Activated CD8-positive, alpha-beta memory T cell treated with anti-CD3 and anti-CD28 coated beads for 4 hours (primary cell): ENCODE measurements at places on chromosomes 11 and 22.

- no peak for DNase-seq
Observed at GRCh38 chr11:57370251-57370650, 10.7 kb downstream of the PRG3 start.

DNA sequence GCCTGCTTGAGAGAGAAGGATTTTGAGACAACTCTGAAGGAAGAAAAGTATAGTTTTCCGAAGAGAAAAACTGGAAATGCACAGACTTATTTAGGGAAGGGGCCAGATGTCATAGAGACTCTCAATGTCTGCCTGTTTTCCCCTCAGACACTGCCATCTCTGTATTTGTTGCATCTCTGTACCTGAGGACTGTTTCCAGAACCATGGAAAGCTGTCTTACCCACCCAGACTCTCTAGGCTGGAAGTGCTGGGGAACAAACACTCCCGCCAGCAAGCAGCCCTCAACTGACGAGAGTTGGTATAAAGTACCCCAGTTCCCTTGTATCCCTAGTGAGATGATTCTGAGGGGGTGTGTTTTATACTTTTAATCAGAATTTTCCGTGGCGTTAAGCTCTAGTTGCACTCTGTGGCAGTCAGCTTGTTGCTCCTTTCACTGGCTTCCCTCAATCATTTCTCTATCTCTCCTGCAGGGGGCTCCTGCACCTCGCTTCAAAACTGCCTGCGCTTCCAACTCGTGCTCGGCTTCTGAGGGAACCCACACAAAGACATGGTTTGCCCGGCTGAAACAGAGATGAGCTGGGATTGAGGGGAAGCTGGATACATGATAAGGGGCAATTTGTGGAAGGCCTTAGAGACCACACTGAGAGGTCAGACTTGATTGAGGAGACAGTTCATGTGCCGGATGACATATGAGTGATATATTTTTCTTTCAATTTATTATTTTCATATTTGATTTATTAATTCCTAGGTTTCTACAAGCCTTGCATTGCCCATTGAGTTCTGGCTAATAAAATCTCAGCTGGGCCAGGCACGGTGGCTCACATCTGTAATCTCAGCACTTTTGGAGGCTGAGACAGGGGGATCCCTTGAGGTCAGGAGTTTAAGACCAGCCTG, 36.9 kb upstream of the CLPB start:
- DNase-seq, result peak; percentile 15

- DNase-seq, result no peak
Observed at GRCh38 chr11:91248199-91248807, 976.3 kb upstream of the FAT3 start.

- no peak for DNase-seq
Observed at GRCh38 chr11:26510756-26511155, 61.3 kb downstream of the MUC15 start.

DNA sequence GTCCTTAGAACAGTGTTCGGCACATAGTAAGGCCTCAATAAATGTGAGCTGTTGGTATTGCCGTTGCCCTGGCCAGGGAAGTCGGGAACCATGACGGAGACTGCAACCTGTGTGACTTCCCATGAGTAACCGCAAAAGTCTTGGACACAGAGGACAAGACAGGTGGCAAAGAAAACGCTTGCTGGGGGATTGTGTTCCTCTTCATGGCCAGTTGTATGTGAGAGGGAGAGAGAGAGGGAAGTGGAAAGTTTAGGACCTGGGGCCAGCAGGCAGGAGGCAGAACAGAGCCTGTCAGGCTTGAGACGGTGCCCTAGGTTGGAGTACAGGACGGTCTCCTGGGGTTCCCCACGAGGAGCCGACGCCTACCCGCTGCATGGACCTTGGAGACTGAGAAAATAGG, 90.2 kb downstream of the CEP164 start:
- no peak for DNase-seq

- no peak for DNase-seq
Observed at GRCh38 chr11:68324695-68325094, 12.3 kb downstream of the LRP5 start.

DNA sequence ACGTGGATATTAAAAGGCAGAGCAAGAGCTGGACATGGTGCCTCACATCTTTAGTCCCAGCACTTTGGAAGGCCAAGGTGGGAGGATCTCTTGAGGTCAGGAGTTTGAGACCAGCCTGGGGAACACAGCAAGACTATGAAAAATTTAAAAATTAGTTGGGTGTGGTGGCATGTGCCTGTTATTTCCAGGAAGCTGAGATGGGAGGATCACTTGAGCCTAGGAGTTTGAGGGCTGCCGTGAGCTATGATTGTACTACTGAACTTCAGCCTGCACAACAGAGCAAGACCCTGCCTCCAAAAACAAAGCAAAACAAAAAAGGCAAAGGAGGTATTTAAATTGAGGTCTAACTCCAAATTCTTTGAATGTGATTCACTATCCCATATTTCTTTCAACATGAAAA, 23.5 kb downstream of the RDX start:
- DNase-seq, result no peak

GRCh38 chr11:64099436-64099835, 63.7 kb downstream of the FLRT1 start:
- no peak for DNase-seq

DNA sequence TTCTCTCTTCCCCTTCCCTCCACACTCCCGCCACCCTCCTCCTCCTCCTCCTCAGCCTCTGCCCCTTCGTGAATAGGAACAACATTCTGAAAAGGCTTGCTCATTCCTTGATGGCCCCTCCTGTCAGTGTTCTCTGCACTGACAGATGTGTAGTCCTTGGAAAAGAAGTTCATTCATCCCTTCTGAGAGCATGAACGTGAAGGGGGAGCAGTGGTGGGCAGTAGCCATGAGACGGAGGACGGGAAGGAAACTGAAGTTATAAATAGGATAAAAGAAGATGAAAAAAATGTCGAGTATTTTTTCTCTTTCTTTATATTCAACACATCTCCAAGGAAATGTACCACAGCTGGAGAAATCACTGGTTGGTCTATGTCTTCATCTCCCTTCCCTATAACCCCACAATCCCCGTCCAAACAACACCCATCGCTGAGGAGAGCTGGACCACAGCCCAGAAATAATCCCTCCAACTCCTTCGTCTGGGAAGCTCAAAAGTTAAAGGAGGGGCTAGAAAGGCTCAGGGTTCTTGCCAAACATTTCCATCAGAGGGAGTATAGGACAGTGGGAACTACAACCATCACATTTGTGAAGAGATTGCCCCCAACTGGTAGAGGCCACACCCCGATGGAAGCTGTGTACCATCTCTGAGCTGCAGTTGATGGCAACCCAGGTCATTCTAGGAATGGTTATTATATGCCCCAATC, 33.5 kb downstream of the ETS1 start:
- DNase-seq, result no peak

DNA sequence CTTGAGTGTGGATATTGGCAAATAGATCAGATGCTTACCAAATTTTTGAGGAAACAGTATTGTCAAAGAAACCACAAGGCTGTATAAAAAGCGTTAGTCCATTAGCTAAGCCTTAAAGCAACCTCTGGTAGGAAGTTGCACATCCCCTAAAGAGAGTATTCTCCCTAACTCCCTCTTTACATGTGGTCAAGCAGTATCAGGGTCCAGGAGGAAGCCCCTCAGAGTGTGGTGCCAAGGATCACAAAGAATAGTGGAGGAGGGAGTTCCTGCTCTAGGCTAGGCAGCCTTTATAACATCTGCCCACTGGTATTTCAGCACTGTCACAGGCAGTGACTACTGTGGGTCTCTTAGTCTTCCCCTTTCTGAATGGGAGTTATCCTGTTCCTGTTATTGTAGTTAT, 18.8 kb upstream of the AMPD3 start:
- no peak for DNase-seq

GRCh38 chr11:111570796-111571195, 30.3 kb downstream of the LAYN start:
- DNase-seq, result no peak
